GM20000 (cell line): ENCODE measurements at places on chromosomes 4 and X.

DNA sequence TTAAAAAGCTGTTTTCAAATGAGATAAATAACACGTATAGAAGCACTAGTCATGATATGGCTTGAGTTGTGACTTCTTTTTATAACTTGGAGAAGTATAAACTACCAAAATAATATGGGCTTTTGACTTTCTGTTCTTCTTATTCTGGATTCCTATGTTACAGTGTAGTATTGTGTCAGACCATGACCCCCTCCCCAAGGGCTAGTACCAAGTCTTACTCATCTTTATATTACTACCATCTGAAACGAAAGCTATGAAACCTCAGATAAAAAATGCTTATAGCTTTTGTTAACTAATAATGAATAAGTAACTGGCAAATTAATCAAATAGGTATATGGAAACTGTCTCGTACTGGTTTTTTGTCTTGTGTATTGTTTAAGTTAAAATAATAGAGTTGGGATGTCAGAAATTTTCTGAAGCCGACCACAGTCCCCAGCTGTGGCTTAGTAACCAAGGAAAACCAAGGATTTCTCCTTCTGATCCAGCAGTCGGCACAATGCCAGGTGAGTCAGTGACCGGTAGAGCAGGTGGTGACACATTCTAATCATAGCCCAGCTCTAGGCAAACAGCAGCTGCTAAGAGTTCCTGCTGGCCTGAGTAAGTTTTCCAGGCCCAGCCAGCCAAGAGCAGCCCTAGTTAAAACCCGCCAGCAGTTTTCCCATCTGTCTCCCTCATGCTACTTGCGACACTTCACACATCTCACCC lies 163.3 kb upstream of the PRDX4 start:
- DNase-seq: no peak

DNA sequence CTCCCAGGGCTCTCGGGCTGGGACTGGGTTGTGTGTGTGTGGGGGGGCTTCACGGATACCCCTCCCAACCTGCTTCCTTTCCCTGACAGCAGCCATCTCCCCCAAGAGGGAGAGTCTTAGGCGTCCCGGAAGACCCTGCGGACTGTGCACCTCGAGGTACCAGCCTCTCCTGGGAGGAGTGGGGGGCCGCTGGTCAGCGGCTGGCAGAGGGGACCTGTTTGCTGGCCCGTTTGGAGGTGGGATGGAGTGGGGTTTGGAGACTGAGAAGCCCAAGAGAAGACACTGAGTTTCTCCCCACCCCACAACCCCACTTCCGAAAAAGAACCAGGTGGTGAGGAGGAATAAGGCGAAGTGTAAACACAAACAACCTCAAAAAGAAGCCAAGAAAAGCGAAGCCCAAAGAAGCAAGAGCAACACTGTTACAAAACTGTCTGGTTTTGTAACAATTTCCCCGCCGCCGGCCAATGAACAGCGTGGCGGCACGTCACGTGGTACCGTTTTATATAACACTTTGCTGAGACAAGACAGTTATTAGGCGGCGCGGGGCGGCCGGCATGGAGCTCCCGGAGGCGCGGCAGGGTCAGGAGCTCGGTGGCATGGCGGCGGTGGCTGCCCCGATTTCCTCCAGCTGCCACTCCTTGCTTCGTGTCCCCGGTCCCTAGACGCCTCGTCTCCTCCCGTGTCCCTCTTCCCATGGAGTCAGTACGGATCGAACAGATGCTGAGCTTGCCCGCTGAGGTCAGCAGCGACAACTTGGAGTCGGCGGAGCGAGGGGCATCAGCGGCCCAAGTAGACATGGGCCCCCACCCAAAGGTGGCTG lies at the start of gene LONRF3:
TSS of gene LONRF3 (plus strand) at position 531 of the 820 bp plus-strand sequence. CDS start at position 694, 163 bp downstream.
- DNase-seq: peak; percentile 22

DNA sequence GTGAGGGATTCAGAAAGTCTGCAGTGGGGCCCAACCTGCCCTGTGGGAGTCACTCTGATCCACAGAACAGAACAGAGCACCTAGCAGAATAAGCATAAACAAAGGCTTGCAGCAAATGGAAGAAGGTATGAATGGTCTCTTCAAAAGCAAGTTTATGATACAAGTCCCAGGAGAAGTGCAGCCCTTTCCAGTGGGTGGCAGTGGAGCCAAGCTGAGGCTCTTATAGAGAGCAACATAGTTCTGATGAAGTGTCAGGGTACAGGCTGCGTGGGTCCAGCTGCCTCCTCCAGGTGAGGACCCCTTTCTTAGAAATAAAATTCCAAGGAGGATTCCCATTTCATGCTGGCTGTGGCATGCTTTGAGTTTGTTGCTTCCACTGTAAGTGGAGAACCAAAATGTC lies 88.8 kb upstream of the PAK3 start:
- no peak for DNase-seq

DNA sequence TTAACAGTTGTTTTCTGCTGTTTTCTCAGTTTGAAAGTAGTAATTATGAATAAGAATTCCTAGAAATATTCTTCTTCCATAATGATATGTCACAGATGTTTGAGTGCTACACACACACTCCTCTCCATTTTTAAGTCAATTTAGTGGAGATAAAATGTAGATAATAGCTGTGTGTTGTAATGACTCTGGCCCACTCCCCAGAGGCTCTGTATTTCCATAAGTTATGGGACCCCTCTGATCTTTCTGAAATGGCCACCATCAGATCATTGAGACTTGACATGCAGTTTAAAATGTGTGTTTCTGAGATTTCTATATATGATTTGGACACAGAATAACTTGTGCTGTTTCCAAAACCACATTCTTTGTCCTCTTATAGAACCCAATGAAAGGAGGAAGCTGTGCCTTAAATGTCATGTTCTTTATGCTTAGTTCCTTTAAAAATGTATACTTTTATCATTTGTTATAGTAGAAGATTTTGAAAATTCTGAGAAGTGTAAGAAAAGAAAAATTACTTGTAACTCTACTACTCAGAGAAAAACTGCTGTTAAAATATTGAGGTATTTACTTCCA lies 46.4 kb downstream of the GAB1 start:
- DNase-seq: no peak

DNA sequence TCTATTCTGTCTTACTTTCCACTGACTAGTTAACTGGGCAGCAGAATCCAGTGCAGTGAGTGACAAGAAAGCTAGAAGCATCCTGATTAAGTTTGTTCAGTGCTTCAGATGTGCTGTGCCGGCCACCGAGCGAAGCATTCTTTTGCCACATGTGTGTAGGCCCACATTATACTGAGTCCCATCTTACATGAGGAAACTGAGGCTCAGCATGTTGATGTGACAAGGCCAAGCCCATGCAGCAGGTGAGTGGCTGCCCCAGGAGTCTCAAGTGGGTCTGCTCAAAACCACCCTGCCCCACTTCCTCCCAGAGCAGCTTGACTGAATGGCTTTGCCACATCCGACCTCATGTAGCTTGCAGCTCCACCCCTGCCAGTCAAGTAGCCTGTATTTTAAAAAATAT lies 50.5 kb downstream of the RHOH start:
- DNase-seq: no peak

DNA sequence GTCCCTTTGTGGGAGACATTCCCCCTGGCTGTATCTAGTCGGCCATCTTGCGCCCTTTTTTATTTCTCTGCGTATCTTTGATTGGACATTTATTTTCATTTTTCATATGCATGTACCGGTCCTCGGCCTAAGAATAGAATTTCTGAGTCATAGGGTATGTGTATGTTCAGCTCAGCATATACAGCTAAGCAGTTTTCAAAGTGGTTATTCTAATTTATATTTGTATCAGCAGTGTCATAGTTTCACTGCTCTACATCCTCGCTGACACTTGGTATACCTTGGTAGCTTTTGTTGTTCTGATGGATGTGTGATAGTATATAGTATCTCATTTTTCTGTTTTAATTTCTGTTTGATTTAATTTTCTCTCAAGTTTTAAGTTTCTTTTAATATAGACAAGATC lies 38.7 kb downstream of the BEX3 start:
- no peak for DNase-seq

DNA sequence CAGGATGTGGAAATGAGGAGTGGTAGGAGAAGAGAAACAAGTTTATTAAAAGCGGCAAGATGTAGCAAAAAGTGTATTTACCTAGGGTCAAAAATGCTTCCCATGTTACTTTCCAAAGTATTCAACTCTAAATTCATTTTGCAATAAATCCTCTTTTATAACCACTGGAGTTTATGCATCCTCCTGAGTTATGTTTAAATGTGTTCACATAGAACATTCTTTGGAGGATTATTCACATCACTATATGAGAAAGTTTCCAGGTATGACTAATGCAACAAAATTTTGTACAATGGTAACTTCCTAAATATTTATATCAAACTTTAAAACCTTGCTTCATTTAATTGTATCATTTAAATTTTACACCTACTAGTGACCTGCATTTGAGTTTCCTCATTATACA lies 870.6 kb upstream of the SLIT2 start:
- DNase-seq: no peak

- no peak for DNase-seq
These were observed 16.7 kb downstream of the ATP5ME start for GRCh38 chr4:657338-657833.

- DNase-seq: peak; percentile 66
These were observed 901 bp downstream of the JADE1 start for GRCh38 chr4:128810331-128810870.

- peak; percentile 85 for DNase-seq
These were observed 53.3 kb downstream of the RGS12 start for GRCh38 chr4:3346146-3346545.

GRCh38 chr4:113822555-113823290 lies 61.2 kb upstream of the CAMK2D start:
- peak; percentile 42 for DNase-seq

- DNase-seq: no peak
These were observed 225.1 kb upstream of the GPC4 start for GRCh38 chrX:133640161-133641015.

- DNase-seq: no peak
These were observed 210.4 kb downstream of the PALLD start for GRCh38 chr4:168707205-168707604.

- DNase-seq: no peak
These were observed 56.5 kb downstream of the CPZ start for GRCh38 chr4:8648816-8649630.

DNA sequence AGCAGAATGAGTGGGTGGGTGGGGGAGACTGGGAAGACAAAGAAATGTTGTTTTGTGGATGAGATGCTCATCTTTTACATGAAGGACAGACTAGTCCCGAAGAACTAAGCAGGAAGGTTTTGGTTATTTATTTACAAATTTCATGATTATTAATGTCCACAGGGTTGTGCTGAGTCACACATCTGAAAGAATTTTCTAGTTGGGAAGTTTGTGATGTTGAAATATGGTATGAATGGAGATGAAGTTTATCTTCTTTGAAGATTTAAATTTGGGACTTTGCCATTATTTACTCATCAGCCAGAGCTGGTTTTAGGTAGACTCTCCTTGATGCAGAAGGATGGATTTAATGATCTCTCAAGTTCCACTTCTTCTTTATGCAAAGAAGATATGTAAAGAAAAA lies 75.5 kb downstream of the MOSPD2 start:
- DNase-seq: no peak

DNA sequence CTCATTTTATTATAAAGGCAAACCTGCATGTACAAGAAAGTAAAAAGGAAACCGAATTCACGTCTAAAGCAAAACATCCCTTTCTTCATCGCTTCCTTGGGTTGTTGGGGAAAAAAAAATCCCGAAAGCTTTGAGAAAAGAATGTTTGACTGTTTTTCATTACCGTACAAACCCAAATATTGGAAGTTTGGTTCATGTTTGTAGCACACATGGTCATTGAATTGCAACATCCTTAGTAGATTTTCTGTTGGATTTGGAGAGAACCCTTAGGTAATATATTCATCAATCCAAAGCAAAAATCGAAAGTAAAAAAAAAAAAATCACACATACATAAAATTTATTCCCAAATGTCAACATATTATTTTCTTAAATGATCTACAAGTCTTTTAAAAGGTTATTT lies 420.3 kb downstream of the MAPK10 start:
- DNase-seq: no peak

DNA sequence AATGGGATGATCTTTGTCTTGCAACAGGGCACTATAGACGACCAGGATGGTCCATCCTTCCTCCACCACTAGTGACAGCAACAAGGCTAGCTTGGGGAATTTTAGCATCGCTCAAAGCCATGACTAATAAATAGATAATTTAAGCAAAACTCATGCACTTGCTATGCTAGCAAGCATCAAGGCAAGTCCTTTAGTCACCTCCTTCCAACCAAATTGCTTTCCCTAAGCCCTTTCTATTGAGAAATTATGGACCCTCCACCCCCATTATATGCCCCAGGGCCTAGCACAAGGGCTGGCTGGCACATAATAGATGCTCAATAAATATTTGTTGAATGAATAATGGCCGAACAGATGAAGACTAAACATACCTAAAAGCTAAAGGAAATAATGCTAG lies 28.6 kb downstream of the SLC16A2 start:
- no peak for DNase-seq

DNA sequence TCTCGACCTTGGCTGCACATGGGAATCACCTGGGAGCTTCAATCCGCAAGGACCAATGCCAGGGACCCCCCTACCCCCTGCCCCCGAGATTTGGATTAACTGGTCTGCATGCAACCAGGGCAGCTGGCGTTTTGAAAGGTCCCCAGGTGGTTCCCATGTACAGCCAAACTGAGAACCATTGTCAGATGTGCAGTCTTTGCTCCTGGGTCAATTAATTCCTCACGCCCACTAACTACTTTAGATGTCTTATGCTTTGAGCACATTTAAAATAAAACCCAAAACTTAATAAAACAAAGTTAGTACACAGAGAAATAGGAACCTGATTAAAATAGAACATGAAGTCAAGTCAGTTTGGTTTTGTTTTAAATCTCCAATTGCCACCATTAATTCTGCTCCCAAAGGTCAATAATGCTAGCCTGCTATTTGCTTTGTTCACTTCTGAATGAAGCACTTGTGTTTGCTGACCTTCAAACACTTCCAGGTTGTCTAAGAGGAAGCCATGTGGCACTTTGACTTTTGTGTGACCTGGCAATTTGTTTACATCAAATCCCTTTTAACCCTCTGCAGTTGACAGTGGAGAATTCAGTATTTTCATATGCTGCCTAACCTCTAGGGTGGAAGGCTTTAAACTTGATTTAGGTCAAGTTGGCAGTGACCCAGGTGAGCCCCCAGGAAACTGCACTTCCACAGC lies 27.2 kb upstream of the TMSB4X start:
- no peak for DNase-seq

- no peak for DNase-seq
These were observed 713 bp upstream of the GATA1 start for GRCh38 chrX:48785540-48786214.

GRCh38 chrX:110001740-110002299 lies 1.1 kb upstream of the TMEM164 start:
- DNase-seq: no peak

GRCh38 chr4:40349561-40350198 lies 14.5 kb downstream of the CHRNA9 start:
- no peak for DNase-seq

DNA sequence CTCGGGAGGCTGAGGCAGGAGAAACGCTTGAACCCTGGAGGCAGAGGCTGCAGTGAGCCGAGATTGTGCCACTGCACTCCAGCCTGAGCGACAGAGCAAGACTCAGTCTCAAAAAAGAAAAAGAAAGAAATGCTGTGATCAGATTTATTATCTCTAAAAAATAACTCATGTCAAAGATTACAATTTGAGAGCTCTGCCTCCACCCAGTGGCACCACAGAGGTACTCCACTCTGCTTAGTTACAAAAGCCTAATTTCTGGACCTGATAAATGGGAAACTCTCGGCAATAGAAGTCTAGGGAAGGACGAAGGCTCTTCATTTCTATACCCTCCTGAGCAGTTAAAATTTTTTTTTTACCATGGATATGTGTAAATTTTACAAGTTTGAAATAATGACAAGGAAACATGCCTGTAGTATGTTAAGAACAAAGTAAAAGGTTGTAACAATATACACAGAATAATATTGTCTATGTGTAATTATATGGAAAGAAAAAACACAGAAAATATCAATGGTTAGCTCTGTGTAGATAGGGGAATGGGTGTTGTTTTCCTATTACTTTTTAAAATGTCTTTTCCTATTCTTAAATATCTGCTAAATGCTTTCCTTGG lies 149.8 kb downstream of the STIM2 start:
- DNase-seq: peak; percentile 51
